ENCODE measurements at places on chromosomes 3 and 15. TPM values are rescaled to one million over a fixed set of nuclear protein-coding genes. Genes with fewer than 3 reads are reported as not detected.

The GRK7 gene
- total RNA-seq, result not detected

The ANKUB1 gene
- total RNA-seq, result not detected

The TRIP4 gene
- total RNA-seq, result 17.0 TPM

The C3orf20 gene
- 1.6 TPM for total RNA-seq

The SLITRK3 gene
- not detected for total RNA-seq

The SH2D7 gene
- total RNA-seq, result 0.08 TPM

The SLCO3A1 gene
- total RNA-seq, result 1.1 TPM

The SOX14 gene
- total RNA-seq, result not detected

The TM4SF18 gene
- total RNA-seq, result not detected

The CYP8B1 gene
- 0.08 TPM for total RNA-seq

The GOLGA6L9 gene
- 1.3 TPM for total RNA-seq

The LRRIQ4 gene
- total RNA-seq, result 0.15 TPM

The TMOD2 gene
- 13.0 TPM for total RNA-seq

The A4GNT gene
- total RNA-seq, result not detected

The DHX36 gene
- total RNA-seq, result 53.6 TPM

The DNAJA4 gene
- 5.9 TPM for total RNA-seq

The ALDH1A3 gene
- total RNA-seq, result 0.45 TPM

The MEF2A gene
- 41.0 TPM for total RNA-seq

The PAK2 gene
- total RNA-seq, result 59.1 TPM

The SUMF1 gene
- 9.5 TPM for total RNA-seq

The HCN4 gene
- total RNA-seq, result 0.03 TPM

The ACAN gene
- not detected for total RNA-seq

The CASR gene
- total RNA-seq, result 0.13 TPM

The CAMP gene
- total RNA-seq, result 7.5 TPM

The HRG gene
- 0.13 TPM for total RNA-seq

The CPA3 gene
- not detected for total RNA-seq

The PHLDB2 gene
- 0.90 TPM for total RNA-seq

The CHSY1 gene
- total RNA-seq, result 17.8 TPM

The DCLK3 gene
- total RNA-seq, result not detected
